NCI-H345 (cell line): ENCODE measurements at places on chromosomes 11 and 22.

GRCh38 chr11:119854521-119854920 is 125.5 kb upstream of the NECTIN1 start:
- peak; percentile 58 for DNase-seq

- no peak for DNase-seq
Observed at GRCh38 chr22:50161508-50162390, 8.8 kb upstream of the PANX2 start.

DNA sequence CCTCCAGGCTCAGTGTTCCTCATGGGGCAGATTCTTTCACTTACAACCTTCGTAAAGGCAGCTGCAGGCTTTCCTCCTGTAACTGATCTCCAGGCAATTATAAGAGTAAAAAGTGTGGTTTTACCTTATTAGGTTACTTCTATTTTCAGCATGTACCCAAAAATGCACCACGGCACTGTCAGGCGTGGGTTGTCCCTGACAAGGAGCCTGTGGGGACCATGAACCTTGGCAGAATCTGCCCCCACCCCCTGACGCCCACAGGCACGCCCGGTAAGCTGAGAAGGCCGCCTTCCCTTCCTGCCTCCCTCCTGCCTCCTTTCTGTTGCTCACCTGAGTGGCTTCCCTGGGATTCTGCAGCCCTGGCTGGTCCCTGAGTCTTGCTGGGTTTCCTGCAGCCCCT is 1383.3 kb downstream of the TBC1D22A start:
- DNase-seq = no peak

DNA sequence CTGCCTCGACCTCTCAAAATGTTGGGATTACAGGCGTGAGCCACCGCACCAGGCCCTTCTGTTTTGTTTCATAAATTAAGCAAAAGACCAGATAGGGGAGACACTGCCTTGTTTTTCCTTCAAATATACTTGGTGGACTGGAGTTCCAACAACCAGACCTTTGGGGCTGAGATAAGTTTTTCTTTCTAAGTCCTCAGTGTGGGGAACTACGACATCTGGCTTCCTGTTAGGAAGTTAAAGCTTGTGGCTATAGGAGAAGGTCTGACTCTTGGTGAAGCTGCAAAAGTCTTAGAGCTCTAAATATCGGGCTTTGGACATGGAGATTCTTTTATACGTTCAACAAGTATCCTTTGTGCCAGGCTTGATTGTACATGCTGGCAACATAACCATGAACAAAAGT is 64.1 kb upstream of the EED start:
- no peak for DNase-seq

DNA sequence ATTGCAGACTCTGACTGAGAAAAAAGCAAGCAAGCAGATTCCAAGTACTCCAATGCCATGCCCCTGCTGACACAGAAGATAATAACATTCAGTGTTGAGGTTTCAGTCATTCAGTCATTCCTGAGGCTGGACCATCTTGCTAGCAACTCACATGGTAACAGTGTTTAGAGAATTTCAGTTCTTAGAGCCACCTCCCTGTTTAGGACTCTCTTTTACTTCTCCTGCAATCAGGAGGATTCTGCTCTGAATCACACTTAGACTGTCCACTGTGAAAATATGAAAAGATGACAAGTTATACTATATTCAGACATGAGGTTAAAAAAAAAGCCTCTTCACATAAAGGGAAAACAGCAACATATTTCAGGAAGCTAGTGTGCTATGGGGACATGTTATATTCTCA is 183.9 kb upstream of the CTSC start:
- DNase-seq = no peak

GRCh38 chr11:91100427-91100826 is 877.6 kb upstream of the CHORDC1 start:
- no peak for DNase-seq

DNA sequence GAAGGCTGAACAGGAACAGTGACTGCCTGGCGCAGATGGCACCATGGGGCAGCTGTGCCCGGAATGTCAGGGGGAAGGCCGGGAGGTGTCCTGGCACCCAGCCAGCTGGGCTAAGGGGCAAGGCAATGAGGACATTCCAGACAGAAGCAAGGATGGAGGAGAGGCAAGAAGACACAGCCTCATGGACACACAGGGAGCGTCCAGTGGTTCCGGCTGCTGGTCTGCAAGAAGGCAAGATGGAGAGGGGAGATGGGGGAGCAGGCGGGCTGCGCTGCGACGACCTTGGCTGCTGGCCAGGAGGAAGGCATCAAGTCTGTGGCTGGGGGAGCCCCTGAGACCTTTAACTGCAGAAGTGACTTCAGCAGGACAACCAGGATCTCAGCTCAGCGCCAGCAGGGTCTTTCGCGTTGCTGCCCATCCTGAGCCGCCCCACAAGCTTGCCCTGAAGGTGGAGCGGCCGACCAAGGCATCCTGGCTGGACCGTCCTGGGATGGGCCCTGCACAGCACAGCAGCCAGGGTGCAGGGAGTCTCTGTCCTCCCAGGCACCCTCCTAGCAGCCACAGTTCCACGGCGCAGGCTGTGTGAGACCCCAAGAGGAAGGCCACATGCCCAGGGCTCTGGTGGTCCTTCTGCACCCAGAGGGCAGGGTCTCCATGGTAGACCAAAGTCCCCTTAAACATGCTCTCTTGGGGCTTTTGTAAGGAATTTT is 531.7 kb downstream of the BRD1 start:
- DNase-seq = peak; percentile 53

DNA sequence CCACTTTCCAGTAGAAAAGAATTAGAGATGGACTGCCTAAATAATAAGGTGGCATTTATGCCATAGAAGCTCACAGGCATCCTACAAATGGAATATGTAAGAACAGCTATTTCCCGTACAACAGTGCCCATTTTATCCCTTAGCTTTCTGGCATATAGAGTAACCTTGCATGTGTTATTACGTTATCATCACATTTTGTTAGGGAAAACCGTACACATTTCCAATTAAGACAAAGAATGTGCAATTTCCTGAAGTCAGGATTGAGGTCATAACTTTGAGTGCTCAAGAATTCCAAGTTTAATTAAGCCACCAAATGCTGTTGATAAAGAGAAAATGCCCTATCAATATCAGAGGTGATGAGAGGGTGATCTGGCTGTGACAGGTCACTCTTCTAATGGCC is 58.9 kb downstream of the LDLRAD3 start:
- DNase-seq = no peak

DNA sequence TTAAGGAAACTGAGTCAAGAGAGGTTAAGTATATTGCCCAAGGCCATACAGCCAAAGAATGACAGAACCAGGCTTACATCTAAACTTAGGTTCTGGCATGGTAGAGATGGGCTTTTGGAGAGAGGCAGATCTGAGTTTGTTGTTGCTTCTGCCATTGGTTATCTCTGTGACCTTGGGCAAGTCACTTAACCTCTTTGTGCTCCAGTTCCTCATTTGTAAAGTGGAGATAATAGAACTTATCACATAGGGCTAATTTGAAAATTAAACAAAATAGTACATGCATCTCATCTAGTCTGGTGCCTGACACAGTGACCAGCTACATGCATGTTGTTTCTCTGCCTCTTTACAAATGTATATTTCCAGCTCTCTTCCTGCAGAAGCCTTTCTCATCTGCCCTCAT is 47.0 kb upstream of the PLET1 start:
- DNase-seq = no peak

DNA sequence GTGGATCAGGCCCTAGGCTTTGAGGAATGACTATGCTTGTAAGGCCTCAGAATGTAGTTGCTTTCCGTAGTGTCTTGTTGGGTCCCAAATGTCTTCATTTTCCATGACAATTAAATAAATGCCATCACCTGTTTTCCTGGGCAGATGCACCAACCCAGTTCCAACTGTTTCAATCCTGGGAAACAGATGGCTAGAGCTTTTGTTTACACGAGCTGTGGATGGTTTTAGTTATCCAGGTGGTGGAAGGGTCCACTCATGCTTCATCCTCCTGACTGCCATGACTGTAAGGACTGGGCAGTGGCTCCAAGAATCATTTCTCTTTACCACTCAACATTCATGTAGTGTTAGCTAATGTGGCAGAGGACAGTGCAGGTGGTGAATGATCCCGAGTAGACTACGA is 8.6 kb downstream of the RCN1 start:
- DNase-seq = no peak

DNA sequence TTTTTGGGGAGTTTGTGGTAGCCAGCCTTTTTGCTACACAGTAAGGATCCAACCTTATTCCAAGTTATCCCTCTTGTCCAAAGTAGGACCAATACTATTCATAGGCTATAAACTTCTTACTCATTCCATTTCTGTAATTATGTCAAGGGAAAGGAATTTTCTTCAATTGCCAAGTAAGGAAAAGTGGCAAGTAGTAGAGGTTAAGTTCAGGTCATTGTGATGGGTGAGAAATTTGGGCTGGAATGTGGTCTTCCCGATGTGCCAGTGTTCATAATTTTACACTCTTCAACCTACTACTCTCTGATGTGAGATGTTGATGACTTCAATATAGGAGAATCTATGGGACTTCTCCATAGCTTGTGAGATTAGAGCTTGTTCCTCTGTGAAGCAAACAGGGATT is 648.8 kb downstream of the METTL15 start:
- no peak for DNase-seq

- DNase-seq = no peak
Observed at GRCh38 chr22:32477596-32477995, 3.0 kb downstream of the FBXO7 start.

DNA sequence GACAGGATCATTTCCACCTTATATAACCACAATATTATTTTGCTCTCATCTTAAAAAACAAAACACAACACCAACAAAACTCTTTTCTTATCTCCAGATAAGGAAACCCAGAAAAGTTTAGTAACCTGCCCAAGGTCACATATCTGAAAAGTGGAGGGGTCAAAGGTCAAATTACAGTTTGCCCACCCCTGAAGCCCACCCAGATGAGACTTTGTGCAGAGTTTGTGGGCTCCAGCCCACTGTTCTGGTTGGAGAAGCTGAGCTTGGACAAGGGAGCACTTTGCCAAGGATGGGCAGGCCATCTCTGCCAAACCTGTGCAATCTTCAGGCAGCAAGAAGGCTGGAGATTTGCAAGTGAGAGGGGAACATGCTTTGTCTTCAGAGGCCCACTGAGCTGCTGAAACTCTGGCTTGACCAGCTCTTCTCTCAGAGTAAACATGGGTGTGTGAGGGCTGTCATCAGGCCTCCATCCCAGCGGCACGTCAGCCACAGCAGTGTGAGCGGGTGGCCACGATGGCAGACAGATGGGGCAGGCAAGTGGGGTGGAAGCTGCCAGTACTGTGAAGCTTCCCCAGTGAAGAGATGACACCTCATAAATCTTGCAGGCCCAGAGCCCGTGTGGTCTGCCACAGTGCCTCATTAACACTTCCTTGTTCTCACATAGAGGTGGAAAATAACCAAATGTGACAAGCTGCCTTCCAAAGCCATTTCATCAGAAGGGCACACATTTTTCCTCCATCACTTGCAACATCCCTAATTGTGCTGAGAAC is 111.8 kb downstream of the CCDC81 start:
- no peak for DNase-seq

- DNase-seq = no peak
Observed at GRCh38 chr11:64260147-64260708, 8.9 kb downstream of the PLCB3 start.

DNA sequence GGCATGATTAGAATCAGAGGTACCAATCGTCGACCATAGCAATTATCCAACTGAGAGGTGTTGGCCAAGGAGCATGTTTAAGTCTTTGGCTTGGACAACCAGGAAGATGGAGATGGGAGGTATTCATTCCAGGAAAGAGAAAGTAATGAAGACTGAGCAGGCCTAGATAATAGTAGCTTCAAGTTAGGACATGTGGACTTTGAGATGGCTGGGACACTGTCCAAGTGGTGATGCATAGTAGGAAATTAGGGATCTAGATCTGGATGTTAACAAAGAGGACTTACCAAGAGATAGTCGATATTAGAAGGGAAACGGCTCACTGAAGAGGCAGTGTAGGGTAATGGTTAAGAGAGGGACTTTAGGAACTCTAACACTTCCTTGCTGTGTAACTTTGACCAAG is 266.7 kb downstream of the FAM76B start:
- DNase-seq = no peak

DNA sequence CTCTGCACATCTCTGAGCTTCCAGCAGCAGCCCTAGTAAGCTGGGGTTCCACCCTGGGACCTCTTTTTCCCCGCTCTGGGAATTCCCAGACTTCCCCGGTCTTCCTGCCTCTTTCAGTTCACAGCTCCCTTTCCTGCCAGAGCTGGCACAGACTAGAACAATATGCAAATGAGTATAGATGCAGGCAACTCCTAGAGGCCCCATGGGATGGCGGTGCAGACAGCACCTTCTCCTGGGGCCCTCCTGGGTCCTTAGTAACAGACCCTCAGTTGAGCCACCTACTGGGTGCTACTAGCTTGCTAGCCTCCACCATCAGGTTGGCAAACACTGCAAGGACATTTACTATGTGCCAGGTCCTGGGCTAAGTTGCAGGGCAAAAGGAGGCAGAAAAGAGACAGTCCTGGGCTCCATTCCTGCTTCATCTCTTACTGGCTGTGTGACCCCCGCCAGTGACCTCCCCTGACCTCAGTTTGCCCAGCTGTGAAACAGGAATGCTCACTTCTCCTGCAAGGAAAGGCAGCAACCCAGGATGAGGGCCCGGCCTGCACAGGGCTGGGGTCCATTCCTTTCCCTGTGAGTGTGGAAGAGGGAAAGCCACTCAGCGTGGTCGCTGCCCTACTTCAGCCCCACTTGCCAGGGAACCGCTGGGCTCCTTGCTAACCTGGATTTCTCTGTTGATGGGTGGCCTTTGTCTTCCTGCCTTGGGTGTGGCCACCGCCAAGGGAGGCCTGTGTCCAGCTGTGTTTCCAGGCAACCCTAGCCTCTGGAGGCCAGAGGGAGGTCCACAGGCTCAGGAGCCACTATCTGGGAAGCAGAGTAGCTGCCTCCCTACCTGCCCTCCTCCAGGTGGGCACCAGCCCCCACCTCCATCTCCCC is 7.3 kb downstream of the RELT start:
- DNase-seq = peak; percentile 21

- DNase-seq = no peak
Observed at GRCh38 chr11:74532501-74533246, 39.1 kb upstream of the LIPT2 start.

DNA sequence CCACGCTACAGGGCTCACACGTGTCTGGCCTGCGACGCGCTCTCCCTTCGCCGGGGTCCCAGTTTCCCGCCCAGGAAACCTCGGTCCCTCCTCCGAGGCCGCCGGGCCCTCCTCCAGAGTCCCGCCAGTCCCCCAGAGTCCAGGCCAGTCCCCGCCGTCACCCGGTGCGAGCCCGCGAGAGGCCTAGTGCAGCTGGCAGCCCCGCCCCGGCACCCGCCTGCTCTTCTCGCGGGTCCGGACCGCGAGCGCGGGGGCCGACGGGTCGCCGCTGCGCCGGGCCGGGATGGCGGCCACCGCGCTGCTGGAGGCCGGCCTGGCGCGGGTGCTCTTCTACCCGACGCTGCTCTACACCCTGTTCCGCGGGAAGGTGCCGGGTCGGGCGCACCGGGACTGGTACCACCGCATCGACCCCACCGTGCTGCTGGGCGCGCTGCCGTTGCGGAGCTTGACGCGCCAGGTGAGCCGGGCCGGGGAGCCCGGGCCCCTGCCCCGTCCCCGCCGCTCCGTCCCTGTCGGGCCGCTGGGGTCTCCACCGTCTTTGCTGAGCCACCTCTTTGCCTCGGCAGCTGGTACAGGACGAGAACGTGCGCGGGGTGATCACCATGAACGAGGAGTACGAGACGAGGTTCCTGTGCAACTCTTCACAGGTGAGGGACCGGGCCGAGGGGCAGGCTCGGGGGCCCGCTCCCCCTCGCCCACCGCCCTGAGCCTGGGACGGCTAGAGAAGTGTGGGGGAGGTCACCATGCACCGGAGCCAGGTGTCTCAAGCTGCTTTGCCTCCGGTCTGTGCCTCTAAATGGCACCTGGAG is at the start of gene PTPMT1:
Gene PTPMT1 (plus strand): TSS at position 260 of the 809 bp plus-strand sequence. CDS start 24 bp downstream, at position 284.
- peak; percentile 44 for DNase-seq

GRCh38 chr11:115939731-115940421 is 435.7 kb upstream of the CADM1 start:
- peak; percentile 81 for DNase-seq
